ENCODE measurements at places on chromosomes 12 and 14.
A peak's percentile ranks its signal among the peaks of the same experiment; 100 is the strongest.

GRCh38 chr12:69999561-69999960 is 174.5 kb downstream of the MYRFL start:
- no peak for DNase-seq

GRCh38 chr12:127485528-127485927 is 781.4 kb upstream of the TMEM132C start:
- no peak for DNase-seq

DNA sequence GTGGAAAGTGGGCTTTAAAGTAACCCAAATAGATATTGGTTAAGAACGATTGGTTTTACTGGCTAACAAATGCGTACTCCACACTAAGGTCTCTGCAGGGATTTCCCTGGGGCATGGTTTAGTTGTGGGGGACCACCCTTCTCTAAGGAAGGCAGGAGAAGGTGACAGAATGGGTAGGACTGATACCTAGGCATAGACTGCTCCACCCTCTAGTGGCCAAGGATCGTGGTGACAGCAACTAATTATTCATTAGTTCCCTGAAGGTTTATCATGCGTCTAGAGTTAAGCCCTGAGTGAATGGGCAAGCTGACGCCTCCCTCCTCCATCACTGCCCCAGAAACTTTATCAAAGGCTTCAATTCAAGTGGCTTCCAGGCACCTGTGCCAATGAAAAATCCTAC is 9.1 kb downstream of the FAM181A start:
- no peak for DNase-seq

DNA sequence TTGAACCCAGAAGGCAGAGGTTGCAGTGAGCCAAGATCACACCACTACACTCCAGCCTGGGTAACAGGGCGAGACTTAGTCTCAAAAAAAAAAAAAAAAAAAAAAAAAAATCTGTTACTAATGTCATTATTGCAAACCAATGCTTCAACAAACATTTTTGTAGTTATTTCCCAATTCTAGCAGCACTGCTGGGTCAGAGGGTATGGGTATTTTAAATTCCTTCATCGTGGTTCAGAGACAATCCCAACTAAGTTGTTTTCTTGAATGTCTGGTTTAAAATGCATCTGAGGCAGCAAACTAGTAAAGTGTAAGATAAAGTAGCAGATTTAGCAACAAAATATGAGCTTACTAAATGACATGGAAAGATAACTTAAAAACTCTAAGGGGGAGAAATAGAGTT is 65.6 kb downstream of the FERMT2 start:
- DNase-seq = no peak

GRCh38 chr14:54698966-54699530 is 132.1 kb downstream of the SAMD4A start:
- DNase-seq = no peak

DNA sequence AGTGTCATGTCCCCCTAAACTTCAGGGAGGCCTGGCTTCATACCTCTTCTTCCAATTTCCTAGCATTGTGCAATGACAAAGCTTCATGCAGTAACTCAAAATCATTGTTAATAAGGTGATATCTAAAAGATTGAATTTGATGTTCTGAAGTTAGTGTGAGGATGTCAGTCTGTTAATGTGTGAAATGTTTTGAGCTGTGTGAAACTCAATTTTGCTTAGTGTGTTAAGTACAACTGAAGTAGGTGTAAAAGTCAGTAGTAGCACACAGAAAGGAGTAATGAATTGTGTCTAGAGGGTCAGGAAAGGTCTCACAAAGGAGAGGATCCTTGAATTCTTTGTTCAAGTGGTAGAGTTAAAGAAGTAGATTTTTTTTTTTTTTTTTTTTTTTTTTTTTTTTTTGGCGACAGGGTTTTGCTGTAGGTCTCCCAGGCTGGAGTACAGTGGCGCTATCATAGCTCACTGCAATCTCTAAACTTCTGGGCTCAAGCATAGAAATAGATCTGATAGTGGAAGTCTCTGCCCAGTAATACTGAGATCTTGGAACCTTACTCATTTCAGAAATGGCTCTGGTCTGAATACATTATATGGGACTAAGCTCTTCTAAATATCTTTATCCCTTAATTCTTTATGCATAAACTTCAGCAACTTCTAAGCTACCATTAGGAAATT is 63.9 kb downstream of the FUT8 start:
- no peak for DNase-seq

GRCh38 chr12:52023976-52024688 is 17.4 kb downstream of the TAMALIN start:
- DNase-seq = no peak

- no peak for DNase-seq
Observed at GRCh38 chr14:82587226-82587625, 1053.6 kb upstream of the SEL1L start.

DNA sequence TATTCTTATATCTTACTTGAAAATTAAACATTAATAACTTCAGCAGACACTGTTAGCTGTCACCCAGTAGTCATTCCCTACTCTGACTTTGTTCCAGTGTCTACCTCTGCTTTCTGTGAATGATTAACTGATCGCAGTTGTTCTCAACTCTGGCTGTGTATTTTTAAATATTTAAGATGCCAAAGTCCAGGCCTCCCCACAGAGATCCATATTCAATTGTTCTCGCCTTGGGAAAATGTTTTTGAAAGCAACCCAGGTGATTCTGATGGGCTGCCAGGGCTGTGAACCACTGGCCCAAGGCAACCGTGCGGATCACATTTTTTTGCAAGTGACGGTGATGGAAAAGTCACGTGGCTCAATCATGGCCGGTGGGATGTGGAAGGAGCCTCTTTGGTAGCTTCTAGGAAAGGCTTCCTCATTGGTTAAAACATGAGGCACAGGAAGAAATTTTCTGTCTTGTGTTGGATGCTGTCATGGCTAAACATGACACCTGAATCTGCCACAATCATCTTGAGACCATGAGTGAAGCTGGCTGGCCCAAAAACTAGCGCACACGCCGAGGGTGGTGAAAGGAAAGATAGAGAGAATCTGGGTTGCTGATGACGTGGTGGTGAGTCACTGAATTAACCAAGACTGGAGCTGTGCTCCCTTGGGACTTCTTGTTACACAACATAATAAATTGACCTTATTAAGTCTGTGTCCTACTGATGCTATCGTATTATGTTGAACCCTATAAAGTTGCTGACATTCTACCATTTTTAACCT is 37.2 kb downstream of the RDH12 start:
- DNase-seq = no peak

GRCh38 chr14:36661506-36662257 is at the start of gene PAX9:
TSS of gene PAX9 (plus strand) at chr14:36661860. CDS start at chr14:36662090, 230 bp downstream.
- DNase-seq = peak; percentile 52

- DNase-seq = no peak
Observed at GRCh38 chr14:101489092-101489760, 72.1 kb upstream of the DIO3 start.

DNA sequence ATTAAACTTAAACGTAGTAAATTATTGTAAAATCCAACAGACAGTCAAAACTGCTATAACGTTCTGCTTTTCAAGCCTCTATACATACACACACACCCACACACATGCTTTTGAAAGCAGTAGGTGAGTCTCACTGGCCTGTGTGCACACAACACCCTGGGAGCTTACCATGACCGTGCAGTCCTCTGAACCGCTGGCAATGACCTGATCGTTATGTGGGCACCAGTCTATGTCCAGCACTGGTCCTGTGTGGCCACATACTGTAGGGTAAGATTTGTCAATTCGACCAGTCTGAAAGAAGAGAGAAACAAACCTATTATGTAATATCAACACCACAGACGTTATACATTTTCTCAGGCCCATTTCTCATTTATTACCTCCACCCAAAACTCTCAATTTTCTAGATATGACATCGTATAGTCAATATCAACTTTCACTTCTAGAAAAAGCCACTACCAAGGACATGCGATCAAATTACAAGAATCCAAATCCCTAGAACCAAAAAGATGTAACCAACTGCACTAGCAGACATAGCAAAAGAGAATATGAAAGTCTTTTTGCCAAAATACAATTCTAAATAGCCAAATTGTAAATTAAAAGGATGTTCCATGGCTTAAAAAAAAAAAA is 44.5 kb upstream of the SELPLG start:
- no peak for DNase-seq

- DNase-seq = no peak
Observed at GRCh38 chr12:32024884-32025592, 65.8 kb downstream of the RESF1 start.

DNA sequence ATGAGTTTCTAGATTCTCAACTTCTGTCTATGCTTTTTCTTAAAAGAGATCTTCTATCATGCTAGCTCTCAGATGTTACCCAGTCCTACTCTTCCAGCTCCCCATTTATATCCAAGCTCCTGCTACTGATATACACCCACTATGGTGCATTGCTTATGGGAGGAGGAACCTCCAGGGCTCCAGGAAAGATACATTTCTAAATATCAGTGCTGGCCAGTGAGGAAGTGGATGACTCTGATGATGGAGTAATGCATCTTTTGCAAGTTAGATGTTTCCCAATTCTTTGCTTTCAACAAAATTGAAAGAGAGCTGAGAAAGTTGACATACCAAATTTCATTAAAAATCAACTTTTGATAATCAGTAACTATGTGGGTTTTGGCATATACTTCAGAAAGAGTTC is 105.7 kb upstream of the RESF1 start:
- DNase-seq = no peak

DNA sequence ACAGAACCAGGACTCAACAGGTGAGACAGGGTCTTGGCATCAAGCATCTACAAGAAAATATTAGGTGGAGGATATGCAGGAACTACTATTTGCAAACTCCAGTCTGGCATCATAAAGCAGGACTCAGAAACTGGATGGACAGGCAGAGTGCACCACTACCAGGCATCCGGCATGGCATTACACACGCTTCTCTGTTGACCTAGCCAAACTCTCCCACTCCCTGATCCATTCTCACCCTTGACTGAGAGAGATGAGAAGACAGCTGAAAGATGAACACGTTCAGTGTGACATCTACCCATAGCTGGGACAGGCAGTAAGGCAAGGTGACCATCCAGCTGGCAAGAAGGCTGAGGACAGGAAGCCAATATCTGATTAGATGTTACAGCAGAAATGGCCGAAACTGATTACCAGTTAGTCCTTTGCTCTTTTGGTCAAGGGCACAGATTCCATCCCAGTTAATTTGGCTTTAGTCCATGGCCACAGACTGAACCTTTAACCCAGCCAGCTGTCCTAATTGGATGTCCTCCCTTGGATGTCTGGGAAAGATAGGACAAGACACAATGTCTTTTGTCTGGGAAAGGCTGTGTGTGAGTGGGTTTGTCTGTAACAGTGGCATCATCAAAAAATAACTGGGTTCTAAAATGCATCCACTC is 71.6 kb downstream of the BBS10 start:
- DNase-seq = no peak

DNA sequence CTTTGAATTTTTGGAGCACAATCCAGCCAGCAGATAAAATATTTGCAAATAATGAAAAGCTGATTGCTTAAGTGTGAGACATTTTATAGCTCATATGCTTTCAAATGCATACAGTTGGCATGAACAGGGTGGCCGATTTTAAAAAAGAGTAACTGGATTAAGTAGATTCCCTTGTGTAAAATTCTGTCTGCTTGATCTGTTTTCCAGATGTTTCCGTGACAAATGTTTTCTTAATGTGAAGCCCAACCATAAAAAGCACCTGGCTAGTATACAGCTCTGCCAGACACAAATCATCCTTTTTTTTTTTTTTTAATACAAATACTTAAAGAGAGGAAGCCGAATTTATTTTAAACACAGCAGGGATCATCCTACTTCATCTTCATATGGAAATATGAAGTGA is 440.7 kb downstream of the CCER1 start:
- DNase-seq = no peak

GRCh38 chr14:36313898-36314297 is 6.5 kb downstream of the MBIP start:
- no peak for DNase-seq

GRCh38 chr12:116528498-116528897 is 30.7 kb upstream of the MAP1LC3B2 start:
- no peak for DNase-seq

DNA sequence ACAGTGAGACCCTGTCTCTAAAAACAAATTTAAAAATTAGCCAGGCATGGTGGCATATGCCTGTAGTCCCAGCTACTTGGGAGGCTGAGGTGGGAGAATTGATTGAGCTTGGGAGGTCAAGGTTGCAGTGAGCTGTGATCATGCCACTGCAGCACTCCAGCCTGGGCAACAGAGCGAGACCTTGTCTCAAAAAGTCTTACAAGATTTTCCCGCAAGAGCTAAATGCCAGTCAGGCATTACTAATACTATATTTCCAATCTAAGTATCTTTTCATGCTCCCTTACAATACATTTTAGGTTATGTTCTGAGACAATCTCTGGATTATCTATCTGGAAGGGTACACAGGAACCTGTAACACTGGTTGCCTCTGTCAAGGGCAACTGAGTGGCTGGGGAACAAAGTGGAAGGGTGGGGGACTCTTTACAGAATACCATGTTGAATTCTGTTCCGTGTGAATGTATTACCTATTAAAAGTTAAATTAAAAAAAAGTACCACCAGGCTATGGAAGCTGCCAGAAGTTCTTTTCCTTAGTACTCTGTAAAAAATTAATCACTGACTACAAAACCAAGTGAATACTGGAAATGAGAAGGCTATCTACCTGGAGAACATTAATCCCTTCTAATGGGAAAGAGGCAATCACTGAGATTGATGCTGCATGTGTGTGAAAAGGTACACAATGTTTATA is 56.7 kb downstream of the BTBD7 start:
- no peak for DNase-seq

DNA sequence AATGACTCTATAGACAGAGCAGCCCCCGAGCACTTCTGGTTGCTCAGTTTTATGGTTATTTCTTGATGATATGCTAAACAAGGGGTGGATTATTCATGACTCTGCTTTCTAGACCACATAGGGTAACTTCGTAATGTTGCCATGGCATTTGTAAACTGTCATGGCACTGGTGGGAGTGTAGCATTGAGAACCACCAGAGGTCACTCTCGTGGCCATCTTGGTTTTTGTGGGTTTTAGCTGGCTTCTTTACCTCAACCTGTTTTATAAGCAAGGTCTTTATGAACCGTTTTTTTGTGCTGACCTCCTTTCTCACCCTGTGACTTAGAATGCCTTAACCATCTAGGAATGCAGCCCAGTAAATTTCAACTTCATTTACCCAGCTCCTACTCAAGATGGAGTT is 1036.2 kb upstream of the FLRT2 start:
- DNase-seq = no peak

GRCh38 chr12:6916426-6917200 is 2.2 kb downstream of the ENO2 start:
- DNase-seq = no peak

DNA sequence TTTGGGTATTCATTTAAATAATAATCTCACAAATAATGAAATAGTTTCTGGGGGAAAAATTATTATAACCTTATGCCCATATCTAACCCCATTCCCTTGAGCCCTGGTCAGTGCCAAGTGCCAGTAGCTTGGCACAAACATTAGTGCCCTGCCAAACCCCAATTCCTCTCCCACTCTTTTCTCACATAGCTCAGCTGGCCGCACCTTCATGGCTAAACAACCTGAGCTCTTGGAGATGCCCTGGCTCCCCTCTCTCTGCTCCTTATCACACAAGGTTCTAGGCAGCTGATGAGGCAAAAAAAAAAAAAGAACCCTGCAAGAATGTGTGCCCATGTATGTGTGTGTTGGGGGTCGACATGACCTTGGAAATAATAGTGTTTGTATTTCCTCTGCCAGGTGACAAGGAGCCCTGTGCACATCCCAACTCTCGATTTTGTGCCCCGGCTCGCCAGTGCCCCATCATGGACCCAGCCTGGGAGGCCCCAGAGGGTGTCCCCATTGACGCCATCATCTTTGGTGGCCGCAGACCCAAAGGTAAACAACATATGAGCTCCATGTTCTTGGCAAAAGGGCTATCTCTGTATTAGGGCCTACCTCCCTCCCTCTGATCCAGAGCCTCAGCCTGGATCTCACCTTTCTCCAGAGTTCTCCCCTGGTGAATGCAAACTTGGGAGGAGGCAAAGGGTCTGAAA is 8.4 kb downstream of the PCK2 start:
- no peak for DNase-seq

Data from activated T-cell treated with anti-CD3 and anti-CD28 coated beads, Interleukin-2, amount 50 U/mL, for 24 hours (primary cell).